Stimulated activated CD4-positive, alpha-beta T cell treated with anti-CD3 and anti-CD28 coated beads, Interleukin-12 subunit alpha, Interleukin-12 subunit beta, amount 100 ng/mL, for 4 hours (primary cell): ENCODE measurements at places on chromosomes 2 and 18.

DNA sequence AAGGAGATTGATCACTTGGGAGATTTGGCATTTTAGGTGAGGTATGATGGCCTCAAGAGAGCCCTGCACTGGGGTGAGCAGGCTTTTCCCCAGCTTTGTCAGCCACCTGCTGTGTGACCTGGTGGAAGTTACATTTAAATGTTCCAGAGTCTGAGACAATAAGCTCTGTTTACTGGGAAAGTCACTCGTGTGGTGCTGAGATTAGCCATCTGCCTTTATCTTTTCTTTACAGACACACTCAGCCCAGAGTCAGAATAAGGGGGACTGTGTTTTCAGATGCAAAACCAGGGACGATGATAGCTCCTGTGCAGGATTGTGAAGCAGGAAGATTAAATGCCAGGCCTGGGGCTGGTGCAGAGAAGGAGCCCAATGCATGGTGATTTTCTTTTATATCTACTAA is 47.9 kb downstream of the SH3RF3 start:
- DNase-seq: no peak

DNA sequence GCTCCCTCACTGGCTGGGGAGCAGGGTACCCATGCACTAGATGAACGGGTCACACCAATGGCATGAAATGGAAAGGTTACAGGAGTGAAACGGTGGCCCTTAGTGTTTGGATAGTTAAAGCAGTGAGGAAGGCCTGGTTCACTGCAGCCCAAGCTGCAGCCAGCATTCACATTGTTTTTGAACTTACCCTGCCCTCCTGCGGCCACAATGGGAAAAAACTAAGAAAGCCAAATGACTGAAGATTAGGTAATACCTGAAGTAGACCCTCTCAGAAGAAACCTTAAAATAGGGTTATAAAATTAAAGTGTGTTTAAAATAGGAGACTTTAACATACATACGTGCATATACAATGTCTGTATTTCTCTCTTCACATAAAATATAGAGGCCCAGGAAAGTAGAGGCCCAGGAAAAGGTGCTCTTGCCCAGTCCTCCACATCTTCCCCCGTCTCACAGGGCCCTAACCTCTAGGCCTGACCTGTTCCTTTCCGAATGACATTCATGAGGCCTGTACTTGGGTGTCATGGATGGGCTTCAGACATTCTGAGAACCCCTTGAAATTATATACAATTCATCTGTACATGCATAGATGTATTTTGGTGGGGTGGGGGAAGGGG is 33.3 kb downstream of the DOK1 start:
- DNase-seq: peak; percentile 46

DNA sequence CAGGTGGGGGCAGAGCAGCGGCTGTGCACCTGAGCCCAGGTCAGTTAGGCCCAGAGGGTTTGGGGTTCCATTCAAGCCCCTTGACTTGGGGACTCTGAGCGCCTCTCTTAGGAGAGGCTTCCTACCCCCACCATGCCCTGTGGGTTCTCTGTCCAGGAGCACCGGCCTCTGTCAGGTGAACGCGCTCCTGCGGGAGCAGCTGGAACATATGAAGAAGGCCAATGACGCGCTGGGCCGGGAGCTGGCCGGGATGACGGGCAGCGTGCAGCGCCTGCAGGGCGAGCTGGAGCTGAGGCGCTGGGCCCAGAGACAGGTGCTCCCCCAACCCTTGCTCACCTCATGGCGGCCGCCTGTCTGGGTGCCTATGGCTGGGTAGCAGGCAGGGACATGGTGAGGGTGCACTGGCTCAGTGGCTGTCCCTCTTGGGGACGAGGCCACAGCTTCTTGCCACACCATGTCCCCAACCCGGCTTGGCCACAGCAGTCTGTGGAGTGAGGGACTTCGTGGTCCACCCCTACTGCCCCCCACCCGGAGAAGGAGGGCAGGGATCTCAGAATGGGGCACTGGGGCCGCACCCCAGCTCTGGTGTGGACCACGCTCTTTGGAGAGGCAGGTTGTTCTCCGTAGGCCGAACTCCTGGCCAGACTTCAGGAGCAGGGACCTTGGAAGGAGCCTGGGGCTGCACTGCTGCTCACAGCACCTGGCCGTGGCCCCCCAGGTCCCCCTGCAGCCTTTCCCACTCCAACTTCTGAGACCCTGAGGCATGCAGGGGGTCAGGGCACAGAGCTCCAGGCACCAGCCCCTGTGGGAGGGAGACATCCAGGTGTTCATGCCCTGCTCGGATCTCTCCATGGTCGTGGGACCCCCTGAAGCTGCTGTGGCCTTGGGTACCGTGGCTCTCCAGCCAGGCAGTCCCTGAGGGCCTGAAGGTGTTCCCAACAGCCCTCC is 19.7 kb downstream of the CROCC2 start:
- no peak for DNase-seq

DNA sequence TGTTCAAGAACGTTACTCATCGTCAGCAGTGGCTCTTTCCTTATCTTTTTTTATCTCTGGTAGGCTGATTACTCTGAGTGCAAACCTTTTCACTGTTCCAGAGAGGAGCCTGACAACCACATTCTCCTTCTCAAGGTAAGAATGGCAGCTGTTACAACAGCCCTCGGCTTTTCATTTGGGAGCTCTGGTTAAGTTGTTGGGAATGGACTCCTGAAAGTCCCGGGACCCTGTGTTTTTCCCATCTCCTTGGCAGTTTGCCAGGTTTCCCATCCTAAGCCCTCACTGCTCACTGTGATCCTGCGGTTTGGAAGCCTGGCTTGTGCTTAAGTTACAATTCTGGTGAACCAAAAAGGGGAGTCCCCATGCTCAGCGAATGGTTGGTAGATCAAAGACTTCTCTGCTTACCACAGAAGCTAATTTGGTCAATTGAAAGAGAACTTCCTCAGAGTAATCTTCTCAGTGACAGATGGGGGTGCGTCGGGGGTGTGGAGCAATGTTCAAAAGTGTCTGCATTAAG is 122.3 kb downstream of the LYPD6B start:
- DNase-seq: no peak

DNA sequence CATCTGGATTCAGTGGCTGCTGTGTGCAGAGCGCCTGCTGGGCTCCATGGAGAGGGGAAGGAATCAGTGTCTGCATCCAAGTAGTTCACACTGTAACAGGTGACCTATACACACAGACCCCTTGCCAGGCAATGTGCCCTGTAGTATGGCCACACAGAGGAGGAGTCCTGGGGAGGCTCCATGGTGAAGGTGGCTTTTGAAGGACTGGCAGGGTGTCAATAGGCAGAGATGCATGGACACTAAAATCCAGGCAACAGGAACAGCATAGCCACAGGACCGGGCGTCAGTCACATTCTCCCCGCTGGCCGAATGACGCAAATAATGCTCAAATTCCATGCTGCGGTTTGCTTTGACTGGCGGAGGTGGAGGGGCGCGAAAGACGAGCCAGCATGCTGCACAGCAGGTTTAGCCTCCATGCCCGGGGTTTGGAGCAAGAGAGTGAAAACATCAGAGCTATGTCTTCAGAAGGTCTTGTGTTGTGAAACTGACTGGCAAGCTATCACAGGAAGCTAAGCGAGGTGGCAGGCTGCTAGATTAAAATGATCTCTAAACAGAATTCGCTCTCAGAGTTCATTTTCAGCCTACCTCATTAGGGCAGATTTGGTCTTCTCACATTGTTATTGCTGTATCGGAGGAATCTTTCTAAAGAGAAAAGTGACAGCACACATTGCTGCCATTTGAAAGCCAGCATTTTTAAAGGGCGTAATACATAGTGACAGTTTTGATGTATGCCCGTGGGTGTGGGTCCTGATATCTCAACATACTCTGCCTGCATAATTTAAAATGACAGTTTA is 1.2 kb upstream of the CHMP1B start:
- DNase-seq: peak; percentile 19
